Activated T-helper 1 cell treated with anti-CD3 and anti-CD28 coated beads, Interleukin-2, amount 50 U/mL, for 16 hours (primary cell): ENCODE measurements at places on chromosomes 16 and 17.

DNA sequence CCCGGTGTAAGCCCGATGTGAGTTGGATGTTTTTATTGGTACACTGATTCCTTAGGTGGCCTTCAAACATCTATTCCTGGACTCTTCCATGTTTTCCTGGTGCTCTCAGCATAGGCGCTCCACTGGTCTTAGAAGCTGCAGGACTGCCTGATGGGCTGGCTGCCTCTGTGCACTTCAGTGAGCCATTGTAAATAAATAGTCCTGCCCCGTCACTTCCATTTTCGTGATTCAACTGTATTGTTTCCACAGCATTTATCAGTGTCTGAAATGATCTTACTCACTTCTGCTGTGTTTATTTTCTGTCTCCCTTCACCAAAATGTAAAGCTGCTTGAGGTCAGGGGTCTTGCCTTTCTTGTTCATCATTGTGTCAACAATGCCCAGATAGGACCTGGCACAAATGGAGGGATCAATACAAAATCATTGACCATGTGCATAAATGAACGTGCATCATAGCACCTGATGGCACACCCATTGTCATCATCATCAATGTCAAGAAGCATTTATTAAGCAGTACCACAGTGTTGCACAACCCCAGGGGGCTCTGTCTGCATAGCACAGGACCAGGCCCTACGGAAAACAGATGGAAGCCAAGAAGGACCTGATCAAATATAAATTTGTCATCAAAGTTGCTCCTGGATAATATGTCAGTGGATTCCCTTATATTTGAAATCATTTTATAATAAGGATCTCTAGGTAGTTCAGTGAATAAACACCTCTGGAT, 66.6 kb upstream of the CPHXL start:
- no peak for DNase-seq

GRCh38 chr16:11535494-11535893, 51.2 kb downstream of the LITAF start:
- DNase-seq, result no peak

GRCh38 chr17:77188084-77189066, 47.6 kb downstream of the SEC14L1 start:
- no peak for DNase-seq

DNA sequence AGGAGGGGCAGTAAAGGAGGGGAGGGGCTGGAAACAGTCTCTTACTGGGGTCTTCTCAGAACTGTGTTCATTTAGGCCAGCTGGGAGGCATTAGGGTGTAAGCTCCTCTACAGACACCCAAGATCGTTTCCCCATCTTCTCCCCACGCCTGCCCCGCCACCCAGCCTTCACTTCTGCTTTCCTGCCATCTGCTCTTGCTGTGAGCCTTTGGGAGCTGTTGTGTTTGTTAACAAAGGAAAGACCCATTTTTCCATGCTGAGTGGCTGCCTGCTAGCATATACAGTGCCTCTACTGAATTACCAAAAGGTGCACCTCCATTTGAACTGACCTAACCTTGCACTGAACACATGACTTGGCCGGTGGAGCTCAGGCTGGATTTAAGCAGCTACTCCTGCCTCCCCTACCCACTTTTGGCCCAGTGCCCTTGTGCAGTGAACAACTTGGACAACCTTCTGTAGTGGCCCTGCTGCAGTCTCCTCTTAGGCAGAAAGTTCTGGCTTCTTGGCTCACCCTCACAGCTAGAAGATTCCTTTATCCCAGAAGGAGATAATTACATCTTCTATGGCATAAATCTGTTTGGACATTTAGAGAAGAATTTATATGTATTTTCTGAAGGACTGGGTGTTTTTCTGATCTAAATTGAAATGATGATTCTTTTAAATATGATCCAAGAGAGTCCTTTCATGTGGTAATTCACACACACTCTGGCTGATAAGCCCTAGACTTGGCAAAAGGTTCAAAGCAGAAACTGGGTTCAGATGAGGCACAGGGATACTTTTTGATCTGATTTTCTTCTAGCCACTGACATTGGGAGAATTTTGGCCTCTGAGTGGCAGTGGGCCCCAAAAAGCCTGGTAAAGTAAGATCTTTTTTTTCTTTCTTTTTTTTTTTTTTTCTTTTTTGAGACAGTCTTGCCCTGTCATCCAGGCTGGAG, 81.9 kb upstream of the HNF1B start:
- DNase-seq, result no peak

GRCh38 chr16:88971371-88972097, 5.5 kb downstream of the CBFA2T3 start:
- DNase-seq, result no peak

GRCh38 chr17:45997624-45998023, 1.4 kb upstream of the STH start:
- DNase-seq, result no peak

GRCh38 chr16:66900721-66901441, 17.8 kb downstream of the CDH16 start:
- DNase-seq, result no peak

DNA sequence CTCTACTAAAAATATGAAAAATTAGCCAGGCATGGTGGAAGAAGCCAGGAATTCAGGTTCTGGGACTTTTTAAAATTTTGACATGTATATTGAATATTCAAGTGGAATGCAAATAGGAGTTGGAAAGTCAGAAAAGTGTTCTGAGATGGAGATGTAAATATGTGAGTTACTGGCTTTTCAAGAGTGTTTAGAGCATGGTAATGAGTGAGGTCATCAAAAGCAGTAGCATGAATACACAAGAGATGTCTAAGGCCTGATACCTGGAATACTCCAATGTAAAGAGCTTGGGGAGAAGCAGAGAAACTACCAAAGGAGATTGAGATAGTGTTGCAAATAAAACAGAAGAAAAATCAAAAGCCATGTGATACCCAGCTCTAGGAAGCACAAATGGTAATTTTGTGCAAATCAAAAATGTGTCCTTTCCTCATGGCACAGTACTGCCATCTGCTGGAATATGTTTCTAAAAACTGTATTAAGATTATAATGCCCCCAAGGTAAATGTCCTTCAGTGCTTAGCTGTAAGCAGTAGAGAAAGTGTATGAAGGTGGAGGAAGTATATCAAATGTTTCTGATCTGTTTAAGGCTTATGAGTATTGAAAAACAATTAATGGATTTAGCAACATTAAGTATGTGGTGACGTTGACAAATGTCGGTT, 908.4 kb downstream of the KCNJ18 start:
- DNase-seq, result no peak

- DNase-seq, result no peak
Measured at GRCh38 chr16:88872650-88873331, 6.3 kb upstream of the PABPN1L start.

DNA sequence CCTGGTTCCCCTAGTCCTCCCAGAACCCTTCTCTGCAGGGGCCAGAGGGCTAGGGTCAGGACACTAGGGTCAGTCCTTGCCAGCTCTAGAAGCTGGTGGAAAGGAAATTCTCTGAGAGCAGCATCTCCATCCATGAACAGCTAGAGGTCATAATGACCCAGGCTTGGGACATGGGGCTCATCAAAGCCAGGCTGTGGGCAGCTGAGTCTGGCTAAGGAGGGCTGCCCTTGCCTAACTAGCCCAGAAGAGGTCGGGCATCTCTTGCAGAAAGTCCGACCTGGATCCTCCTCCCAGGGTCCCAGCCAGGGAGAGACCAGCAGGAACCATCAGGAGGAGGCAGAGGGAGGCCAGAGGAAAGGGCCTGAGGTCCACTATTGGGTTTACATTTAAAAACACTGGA, 4.3 kb downstream of the MPO start:
- no peak for DNase-seq
